Activated T-helper 17 cell treated with anti-CD3 and anti-CD28 coated beads, Interleukin-2, amount 50 U/mL, for 72 hours (primary cell): ENCODE measurements at places on chromosomes 5 and 9.
A peak's percentile ranks its signal among the peaks of the same experiment; 100 is the strongest.

DNA sequence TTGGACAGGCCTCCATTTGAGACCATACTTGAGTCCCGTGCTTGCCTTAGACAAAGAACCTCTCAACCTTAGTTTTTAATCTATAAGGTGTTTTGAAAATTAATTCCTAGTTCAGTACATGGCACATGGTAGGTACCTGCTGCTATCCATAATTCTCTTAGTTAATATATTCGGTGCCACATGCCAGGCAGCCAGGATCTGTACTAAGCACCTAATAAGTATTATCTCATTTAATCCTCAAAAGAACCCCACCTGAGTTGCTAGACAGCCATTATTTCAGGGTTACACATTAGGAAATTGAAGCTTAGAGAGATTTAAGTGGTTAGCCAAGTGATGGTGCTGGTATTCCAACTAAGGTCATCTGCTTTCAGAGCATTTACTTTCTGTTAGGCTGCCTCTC lies 29.9 kb downstream of the NSD1 start:
- ATAC-seq: no peak

DNA sequence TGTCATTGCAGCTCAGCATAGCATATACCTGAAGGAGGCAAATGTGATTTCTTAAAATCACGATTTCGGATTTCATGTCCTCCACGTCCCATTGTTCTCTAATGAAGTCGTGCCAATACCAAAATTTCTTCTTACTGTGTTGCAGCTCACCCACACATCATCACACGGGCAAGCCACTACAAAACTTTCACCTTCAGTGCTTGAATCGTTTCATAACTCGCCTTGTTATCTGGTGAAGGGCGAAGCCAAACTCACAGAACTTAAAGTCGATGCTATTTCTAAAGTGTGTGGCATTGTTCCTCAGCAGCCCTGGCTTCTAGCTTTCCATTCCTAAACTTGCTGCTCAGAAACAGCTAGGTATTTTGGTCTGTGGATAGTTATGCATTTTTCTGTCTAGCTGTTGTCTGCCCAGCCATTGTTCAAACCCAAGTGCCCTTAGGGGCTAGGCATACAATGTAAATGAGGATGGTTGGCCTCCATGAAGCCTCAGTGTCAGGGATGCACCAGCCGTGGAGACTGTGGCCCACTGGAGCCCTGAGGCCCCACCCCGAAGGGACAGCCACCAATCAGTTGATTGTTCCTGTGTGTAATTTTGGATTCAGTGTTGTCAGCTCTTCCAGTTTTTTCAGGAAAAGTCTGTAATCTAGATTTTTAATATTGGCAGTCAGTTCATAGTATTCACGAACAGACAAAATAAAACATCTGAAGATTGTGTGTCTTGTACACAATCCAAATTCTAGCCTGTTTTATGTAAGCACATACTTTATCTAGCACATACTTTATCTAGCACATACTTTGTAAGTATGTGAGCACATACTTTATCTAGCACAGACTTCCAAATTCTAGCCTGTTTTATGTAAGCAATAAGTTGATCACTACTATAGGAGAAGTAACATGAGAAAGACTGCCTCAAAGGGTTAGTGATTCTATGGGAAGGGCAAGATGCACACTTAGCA lies 112.8 kb downstream of the DAPK1 start:
- no peak for ATAC-seq

GRCh38 chr5:139226131-139226530 lies 28.0 kb upstream of the SIL1 start:
- ATAC-seq: no peak

GRCh38 chr5:134568761-134569695 lies 43.6 kb downstream of the JADE2 start:
- ATAC-seq: no peak

- ATAC-seq: peak; percentile 98
Observed at GRCh38 chr9:35570709-35571504, 34.2 kb upstream of the TESK1 start.

DNA sequence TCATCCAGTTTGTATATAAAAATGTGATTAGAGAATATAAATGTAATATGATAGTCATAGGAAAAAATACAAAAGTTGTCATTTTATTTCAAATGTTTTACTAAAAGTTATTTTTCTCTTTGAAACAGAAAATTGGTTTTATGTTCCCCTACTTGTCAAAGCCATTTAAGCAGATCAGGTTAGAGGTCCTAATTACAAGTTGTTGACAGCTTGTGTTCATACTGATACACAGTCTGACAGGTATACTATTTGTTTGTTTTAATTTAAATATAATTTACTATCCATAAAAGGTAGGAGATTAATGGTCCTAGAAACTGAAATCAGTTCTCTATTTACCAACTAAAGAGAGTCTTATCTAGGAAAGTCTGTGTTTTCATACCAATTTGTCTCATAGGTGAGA lies 250.4 kb upstream of the TMEM161B start:
- ATAC-seq: no peak

DNA sequence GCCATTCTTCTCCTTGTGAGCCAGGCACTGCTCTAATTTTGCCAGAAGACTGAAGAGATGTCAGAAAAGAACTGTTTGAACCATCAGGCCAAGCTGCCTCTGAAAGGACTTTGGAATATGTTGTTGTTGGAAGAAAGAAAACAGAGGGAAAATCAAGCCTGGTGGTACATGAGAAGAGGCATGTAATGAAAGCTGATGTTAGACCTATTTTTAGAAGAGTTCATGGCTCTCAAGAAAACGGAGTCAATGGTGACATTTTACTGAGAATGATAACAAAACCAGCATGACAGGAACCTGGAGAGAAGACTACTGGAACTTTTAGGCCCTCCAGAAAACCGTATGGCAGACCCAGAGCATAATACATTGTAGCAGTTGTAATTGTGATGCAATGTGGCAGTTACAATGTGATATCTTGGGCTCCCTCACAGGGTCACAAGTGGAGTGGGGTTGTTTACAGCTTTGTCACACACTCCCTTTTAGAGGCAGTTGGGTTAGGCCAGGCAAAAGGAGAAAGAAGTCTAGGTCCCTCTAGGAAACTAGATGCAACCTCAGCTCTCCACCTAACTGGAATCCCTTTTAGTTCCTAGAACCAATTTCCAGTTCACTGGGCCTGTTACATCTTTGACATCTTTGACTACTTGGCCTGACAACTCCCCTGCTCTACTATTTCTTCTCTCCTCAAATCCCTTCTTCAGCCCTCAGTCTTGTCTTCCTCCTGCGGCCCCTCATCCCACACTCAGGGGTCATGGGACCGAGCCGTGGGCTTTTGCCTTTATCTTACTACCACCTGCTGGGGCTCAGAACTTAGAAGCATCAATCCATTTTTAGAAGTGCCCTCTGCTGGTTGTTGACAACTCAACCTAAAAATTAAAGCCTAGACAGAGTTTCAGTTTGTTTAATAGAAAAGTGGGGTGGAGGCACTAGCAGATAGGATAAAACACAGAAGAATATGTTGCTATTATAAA lies 61.2 kb upstream of the JAK2 start:
- peak; percentile 49 for ATAC-seq

DNA sequence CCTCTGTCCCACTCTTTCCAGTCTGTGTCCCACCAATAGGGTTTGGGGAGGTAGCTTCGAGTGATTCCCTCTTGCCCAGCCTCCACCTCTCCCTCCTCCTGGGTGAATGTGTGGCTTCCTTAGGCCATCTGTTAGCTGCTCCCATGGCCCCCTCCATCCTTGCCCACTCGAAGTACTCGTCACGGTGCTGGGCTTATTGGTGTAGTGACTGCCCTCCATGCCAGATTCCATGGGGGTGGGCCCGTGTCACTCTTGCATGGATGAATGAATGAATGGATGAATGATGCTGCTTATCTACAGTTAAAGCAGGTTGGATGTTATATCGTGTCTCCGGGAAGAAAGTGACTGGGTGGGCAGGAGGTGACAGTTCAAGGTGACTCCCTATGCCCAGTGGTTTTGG lies 19.1 kb downstream of the HMCN2 start:
- no peak for ATAC-seq

DNA sequence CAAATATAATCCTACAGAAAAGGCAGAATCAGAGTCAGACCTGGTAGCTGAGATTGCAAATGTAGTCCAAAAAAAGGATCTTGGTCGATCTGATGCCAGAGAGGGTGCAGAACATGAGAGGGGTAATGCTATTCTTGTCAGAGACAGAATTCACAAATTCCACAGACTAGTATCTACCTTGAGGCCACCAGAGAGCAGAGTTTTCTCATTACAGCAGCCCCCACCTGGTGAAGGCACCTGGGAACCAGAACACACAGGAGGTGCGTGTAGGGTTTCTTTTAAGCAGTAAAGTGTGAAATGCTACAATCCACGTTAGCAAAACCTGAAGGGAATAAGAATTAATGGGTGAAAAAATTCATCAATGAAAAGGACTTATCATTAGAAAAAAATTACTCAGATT lies 145.8 kb downstream of the GIN1 start:
- no peak for ATAC-seq

GRCh38 chr5:158874792-158875191 lies 224.9 kb downstream of the EBF1 start:
- ATAC-seq: peak; percentile 43

DNA sequence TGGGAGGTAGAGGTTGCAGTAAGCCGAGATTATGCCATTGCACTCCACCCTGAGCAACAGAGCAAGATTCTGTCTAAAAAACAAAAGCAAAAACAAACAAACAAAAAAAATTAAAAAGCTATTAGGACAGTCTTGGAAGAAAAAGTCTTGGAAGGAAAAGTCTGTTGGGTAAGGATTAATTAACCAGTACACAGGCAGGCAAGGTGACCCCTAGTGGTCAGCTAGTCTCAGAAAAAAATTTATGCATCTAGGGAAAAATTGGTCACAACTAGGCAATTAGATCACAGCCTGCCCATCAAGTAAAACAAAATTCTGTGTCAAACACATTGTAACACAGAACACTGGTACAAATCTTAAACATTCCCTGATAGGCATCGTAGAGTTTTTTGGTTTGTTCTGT lies 6.7 kb upstream of the ANKRD18B start:
- peak; percentile 38 for ATAC-seq

DNA sequence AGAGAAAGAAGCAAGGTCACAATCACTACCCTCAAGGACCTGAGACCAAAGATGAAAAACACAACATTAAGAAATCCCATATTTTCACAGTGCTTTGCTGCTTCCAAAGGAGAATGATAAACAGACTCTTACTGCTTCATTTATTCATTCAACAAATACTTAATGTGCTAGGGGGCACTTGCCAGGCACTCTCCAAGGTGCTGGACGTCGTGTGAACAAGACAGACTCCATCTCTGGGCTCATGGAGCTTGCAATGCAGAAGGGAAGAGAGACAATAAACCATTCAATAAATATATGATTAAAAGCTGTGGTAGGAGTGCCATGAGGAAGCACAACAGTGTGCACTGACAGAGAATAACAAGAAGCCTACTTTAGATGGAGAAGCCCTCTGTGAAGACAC lies 327.7 kb downstream of the CDK5RAP2 start:
- ATAC-seq: no peak

GRCh38 chr9:108621991-108622855 lies 233.6 kb downstream of the ACTL7B start:
- no peak for ATAC-seq

GRCh38 chr9:89278997-89279739 lies 31.8 kb upstream of the CKS2 start:
- ATAC-seq: peak; percentile 57

DNA sequence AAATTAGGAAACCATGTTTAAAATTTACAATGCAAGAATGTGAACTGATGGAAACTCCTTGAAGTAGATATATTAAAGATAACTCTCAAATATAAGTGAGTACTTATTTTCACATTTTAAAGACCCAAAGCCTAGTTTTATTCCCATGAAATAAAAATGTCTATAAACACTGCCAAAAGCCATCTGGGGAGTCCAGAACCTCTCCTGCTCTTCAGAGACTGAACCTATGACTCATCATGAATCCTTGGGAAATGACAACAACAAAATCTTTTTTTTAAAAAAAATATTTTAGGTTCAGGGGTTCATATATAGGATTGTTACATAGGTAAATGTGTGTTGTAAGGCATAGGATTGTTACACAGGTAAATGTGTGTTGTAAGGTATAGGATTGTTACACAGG lies 33.8 kb upstream of the FYB1 start:
- no peak for ATAC-seq

GRCh38 chr5:407051-407450 lies 35.9 kb upstream of the EXOC3 start:
- ATAC-seq: no peak

GRCh38 chr9:107034831-107035230 lies 171.9 kb downstream of the ZNF462 start:
- ATAC-seq: peak; percentile 34

DNA sequence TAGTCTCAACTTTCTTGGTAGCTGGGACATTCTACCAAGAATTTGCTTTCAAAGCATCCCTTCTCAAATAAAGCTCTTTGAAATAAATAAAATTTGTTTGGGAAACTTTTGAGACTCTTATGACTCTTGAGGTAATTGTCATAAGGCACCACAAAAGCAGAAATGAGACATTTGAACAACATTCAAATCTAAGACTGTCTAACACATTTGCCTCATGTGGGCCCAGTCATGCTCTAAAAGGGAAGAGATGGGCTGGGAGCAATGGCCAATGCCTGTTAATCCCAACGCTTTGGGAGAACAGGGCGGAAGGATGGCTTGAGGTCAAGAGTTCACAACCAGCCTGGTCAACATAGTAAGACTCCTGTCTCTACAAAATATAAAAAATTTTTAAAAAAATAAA lies 26.4 kb downstream of the SLC31A2 start:
- no peak for ATAC-seq

DNA sequence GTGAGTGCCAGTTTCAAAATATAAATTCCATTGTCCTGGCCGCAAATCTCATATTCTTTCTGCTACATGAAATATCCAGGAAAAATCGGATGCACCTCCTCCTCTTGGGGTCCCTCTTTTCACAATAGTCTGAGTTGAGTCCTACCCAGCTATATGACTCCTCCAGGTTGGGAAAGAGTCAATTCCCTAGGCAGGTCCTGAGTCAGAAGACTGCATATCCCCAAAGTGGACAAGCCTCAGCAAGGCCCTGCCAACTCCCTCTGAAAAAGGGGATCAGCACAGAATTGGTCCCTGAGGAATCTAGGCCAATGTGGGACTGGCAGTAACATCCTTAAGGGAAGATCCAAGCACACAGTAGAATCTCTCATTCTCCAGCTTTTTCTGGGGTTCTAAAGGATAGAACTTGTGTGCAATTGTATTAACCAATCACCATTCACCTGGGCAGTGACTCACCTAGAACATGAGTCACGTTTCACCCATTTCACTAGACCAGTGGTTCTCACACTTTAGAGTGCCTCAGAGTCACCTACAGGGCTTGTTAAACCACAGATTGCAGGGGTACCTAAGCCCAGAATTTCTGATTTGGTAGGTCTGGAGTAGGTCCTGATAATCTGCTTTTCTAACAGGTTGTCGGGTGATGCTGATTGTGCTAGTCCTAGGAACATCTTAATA lies 44.7 kb upstream of the TMEM215 start:
- peak; percentile 64 for ATAC-seq

GRCh38 chr5:66174338-66174737 lies 30.2 kb downstream of the SREK1 start:
- no peak for ATAC-seq

GRCh38 chr5:68304421-68305052 lies 89.0 kb downstream of the PIK3R1 start:
- ATAC-seq: peak; percentile 63

GRCh38 chr5:15693382-15693728 lies 193.4 kb downstream of the FBXL7 start:
- ATAC-seq: no peak
